ENCODE measurements at places on chromosomes 5 and 9.

- DNase-seq = no peak
These were observed 3.4 kb downstream of the BTNL9 start for GRCh38 chr5:181043285-181044092.

DNA sequence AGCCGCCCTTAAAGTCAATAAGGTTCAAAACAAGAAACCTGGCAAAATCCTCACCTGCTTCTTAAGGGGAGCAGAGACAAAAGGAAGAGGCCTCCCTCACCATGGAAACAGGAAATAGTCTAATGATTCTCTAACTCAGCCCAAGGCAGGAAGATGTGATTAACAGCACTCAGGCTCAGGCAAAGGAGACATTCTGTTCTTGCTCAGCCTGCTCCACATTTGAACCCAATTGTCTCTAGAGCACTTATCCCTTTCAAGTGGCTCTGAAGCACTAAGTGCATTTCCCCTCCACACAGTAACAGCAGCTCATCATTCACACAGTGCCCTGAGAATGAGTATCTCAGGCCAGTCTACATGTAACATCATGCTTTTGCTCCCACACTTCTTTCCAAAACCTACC lies 72.3 kb downstream of the NIPSNAP3B start:
- DNase-seq = peak; percentile 18

- peak; percentile 80 for DNase-seq
These were observed 57.4 kb upstream of the PRSS3 start for GRCh38 chr9:33737811-33738606.

DNA sequence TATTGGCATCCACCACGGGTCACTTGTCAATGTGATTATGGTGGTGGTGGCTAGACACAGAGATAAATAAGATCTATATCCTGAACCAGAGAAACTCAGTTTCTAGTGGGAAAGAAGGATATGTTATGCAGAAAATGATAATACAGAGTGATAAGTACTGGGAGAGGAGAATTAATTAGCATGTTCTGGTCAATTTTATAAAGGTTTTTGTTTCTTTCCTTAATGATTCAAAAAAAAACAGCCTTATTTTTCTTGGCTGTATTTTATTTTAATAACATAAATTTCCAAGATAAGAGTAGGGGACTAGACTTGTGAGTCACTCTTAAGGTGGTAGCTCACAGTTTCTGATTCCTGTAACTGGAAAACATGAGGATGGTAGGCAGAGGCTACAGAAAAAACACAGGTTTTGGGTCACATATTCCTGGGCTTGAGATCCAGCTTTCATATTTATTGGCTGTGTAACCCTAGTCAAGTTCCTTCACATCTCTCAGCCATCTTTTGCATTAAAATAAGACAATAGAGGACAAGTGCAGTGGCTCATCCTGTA lies 350.3 kb upstream of the RPS23 start:
- DNase-seq = peak; percentile 60

- no peak for DNase-seq
These were observed 22.2 kb upstream of the MCCC2 start for GRCh38 chr5:71564895-71565294.

- peak; percentile 50 for DNase-seq
These were observed at the start of gene PCDHGA6 for GRCh38 chr5:141373673-141374317. TSS of gene PCDHGA6 (plus strand) at chr5:141373891. CDS start at chr5:141374084, 193 bp downstream.

GRCh38 chr5:175629793-175630192 lies 28.1 kb upstream of the HRH2 start:
- no peak for DNase-seq

GRCh38 chr9:131980267-131981016 lies 99.2 kb downstream of the MED27 start:
- DNase-seq = peak; percentile 38

DNA sequence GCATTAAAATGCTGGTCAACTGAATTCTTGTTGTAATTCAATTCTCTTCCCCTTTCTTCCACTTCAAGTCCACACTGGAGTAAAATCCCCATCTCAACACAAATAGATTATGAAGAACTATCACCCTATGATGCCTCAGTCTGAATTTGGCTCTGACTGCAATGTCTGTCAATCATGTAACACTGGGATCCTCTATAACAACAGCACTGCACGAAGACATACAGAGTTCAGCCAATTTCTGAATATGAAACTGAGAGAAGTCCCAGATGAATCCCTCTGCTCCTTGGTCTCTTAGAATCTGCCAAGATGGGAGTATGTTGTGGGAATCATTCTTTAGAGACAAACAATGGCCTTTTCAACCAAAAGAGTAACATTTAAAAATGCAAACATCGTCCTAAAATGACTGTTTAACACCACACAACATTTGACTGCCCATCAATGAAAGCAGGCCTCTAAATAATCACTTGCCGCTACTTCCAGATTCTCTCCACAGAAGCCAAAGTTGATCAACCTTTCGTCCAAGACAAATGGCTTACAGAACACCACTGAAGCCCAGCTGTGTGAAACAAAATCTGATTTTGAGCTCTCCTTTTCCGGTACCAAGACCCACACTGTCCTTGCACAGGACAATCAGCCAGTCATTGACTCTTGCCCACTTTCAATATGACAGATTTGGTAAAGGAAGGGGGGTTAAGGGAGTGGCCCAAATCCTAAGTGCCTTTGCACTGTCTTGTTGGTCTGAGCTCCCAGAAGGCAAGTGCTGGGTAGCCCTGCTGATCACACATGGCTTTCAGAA lies 258.0 kb downstream of the EBF1 start:
- no peak for DNase-seq

GRCh38 chr9:70144131-70144503 lies 100.5 kb downstream of the MAMDC2 start:
- DNase-seq = no peak

DNA sequence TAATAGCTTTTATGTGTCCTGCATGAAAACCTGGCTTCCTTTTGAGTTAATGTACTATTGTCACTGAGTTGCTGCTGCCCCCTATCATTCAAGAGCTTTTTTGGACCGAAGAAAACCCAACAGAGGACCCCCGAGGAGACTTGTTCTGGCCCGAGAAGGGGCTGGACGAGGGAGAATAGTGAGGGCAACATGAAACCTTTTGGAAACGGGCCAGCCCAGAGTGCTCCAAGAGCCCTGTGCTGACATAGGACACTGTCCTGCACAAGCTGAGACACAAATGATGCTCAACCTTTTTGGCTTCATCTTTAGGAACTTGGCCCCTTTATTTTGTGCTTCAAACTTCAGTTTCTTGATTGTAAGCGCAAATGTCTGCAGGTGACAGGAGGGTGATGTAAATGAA lies 4.0 kb upstream of the GADD45G start:
- DNase-seq = no peak

DNA sequence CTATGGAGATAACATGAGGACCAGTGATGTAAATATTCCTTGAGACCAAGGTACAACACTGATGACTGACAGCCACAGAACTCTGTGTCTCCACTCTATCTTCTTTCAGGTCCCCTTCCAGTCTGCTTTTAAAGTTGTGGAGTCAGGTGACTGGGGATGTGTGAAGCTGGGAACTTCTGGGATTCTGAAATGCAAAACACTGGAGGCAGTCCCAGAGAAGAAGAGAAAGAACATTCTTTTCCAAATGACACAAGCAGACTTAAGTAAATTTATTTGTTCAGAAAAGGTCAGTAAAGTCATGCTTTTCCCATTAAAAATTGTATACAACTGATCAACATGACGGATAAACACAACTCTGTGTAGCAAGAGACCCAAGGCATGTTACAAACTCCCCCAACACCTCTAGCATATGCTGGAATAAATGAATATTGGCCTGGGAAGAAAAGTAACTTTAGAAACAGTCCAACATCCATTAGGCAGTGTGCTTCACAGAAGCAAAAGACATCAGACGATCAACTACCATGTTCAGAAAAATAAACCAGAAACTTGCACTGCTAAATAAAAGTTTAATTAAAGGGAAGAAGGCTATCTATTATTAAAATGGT lies 92.4 kb upstream of the IFNK start:
- no peak for DNase-seq

GRCh38 chr5:150505041-150505511 lies 2.9 kb upstream of the NDST1 start:
- DNase-seq = no peak

DNA sequence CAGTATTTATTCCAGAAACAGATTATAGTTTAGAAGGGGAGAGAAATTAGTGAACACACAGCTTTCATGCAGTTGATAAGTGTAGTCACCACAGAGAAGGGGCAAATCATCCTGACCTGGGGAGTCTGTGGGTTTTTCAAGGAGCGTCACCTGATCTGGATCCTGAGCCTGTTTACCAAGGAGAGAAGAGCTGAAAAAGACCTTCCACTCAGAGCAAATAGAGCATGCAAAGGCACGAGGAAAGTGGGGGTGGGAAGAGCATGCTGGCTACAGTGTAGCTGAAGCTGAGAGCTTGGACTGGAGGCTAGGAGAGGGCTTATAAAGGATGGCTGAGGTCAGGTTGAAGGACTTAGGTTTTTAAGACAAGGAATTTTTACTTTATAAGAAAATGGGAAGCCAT lies 30.4 kb downstream of the ACO1 start:
- no peak for DNase-seq

GRCh38 chr9:136178061-136178772 lies 26.7 kb downstream of the LHX3 start:
- no peak for DNase-seq

DNA sequence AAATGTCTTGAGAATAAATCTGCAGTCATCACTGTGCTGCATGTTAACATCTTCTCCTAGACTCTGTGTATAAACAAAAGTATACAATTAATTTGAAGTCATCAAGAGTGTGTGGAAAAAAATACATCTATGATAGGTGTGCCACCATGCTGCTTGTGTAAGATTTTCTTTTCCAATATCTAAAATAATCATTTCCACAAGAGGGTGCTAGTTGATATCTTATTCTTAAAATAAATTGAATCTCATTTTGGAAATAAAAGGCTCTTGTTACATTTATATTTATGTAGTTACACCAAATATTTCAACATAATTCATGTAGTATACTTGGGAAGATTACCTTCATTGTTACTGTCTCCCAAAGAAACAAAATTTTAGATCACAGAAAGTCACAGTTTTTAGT lies 14.1 kb upstream of the MOCS2 start:
- peak; percentile 45 for DNase-seq

- no peak for DNase-seq
These were observed 42.1 kb downstream of the SLC46A2 start for GRCh38 chr9:112848316-112849151.

- no peak for DNase-seq
These were observed 392.5 kb downstream of the KDM4C start for GRCh38 chr9:7150153-7150890.

- DNase-seq = no peak
These were observed 307.0 kb downstream of the ARRDC3 start for GRCh38 chr5:91076138-91076537.

DNA sequence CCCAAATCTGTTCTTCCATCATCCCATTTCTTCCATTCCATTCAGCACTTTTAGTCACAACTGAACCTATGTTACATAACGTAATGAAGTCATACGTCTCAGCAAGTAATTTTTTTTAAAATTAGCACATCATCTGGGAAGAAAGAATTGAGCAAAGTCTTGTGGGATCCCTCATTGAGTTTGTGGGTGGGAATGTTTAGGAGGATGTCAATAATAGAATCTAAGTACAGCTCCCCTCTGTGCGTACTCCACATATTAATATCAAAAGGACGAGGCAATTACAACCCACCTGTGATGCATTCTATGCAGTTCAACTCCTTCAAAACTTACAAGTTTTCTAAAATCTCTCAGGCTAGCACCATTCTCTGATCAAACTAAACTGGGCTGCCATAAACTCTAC lies 526.3 kb downstream of the AGTPBP1 start:
- DNase-seq = no peak

GRCh38 chr9:87158765-87159164 lies 211.5 kb upstream of the GAS1 start:
- no peak for DNase-seq

DNA sequence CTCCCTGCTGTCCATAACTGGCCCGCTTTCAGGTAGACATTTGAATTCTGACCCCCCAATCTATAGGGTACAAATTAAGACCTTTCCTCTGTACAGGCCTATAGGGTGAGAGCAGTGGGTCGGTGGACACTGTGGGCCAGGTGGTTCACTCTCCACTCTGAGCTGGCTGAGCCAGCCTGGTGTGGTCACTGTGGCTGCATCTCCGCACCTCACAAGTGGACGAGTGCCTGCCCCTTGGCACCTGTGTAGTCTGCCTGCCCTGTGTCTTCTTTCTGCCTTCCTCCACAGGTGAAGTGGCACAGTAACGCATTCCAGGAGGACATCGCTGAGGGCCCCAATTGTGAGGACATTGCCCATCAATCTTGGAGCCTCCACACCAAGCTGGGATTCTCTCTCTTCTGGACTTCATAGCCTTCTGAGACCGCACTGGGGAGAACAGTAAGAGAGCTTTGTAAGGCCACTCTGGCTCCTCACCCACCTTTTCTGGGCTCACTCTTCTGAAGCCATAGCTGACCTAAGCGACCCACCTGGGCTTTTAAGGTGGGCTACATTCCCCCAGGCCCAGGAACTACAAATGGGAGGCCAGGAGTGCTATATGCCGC lies 33.5 kb upstream of the JADE2 start:
- DNase-seq = no peak

- peak; percentile 56 for DNase-seq
These were observed 24.0 kb downstream of the CHD1 start for GRCh38 chr5:98904780-98905179.

DNA sequence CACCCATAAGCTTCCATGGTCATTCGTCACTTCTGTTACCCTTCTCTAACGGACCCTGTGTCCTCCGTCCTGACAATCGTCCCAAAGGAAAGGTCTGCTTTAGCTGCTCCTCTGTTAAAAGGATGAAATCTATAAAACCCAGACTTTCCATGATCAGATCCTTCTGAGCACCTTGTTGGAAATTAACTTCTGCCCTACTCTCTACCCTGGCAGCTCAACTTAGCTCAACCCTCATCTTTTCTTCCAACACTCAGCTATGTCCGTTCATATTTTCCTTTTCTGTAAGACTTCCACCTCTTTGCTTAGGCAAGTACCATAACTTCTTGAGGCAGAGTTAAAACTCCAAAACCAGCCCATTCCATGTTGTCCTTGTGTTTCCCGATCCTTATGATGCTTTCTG lies 205.4 kb downstream of the SPATA31A6 start:
- no peak for DNase-seq

DNA sequence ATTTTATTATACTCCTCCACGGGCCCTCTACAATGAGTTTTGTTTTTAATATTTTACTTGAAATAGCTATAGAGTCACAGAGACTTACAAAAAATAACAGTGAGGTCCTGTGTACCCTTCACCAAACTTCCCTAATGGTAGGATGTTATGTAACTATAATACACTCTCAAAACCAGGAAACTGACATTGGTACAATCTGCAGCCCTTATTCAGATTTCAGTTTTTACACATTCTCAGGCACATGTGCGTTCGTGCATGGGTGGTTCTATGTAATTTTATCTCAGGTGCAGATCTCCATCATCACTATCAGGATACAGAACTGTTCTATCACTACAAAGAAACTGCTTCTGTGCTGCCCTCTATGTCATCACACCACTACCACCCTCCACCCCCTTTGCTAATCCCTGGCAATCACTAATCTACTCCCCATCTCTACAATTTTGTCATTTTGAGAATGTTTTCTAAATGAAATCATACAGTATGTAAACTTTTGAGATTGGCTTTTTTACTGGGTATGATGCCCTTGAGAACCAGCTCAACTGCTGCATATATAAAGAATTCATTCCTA lies 16.4 kb downstream of the RAB14 start:
- DNase-seq = no peak

- DNase-seq = no peak
These were observed 300.0 kb downstream of the PIK3R1 start for GRCh38 chr5:68515514-68515913.

GRCh38 chr9:135051316-135052038 lies 36.0 kb upstream of the OLFM1 start:
- no peak for DNase-seq

All from choroid plexus epithelial cell (primary cell).